ENCODE measurements at places on chromosomes 1 and 21.

- DNase-seq: no peak
Observed at GRCh38 chr1:89309828-89310227, 37.2 kb upstream of the GBP5 start.

DNA sequence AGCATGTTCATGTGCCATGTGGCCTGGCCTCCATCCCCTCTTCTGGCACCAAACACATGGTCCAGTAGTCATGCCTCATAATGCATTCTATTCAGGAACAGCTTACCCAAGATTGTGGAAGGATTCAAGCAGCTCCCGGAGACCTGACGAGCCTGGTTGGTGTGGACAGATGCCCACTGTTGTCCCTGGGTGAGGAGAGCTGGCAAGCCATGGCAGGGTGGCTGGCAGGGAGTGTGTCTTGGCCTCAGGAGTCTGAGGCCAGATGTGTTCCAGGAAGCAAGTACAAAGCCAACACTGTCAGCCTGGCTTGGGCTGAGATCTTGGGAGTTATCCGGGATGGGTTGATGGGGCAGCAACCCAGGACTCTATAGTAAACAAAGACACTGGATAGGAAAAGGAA lies 7.3 kb upstream of the FABP3 start:
- DNase-seq: no peak

DNA sequence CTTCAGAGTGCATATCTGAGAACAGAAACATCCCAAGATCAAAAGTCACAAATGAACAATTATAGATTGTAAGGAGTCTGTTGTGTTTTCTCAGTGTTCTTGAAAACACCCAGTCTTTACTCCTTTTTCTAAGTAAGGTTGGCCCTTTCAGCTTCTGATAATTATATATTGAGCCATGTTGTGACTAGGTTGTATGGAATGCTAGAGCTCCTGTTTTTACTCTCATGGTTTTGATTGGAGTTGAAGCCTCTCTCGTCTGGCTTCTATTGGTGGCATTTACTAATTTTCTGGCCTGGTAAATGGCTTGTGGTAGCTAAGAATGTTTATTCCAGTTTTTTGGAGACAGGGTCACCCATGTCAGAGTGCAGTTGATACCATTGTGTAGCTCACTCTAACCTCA lies 84.7 kb downstream of the NDUFS5 start:
- no peak for DNase-seq

GRCh38 chr1:115258302-115258866 lies 79.7 kb downstream of the NGF start:
- no peak for DNase-seq

DNA sequence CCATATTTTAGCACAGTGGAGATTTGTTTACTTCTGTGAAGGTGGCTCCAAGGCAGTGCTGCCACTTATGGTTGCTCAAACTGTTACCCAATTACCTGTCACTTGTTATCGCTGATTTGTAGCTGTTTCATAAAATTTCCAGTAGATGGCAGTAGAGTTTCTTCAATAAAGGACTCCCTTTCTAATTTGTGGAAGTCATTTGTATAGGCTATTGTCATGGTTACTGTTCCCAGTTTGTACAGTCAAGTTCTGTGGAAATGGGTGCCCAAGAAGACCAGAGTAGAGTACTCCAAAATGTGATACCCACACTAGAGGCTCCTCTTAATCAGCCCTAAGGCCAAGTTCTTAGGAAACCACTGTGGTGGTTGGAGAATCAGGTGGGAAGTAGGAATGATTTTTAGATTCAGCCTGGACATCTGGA lies 186.1 kb downstream of the CLEC20A start:
- DNase-seq: peak; percentile 90

GRCh38 chr1:157034137-157034800 lies 11.3 kb downstream of the ARHGEF11 start:
- no peak for DNase-seq

GRCh38 chr1:24558902-24559791 lies 3.3 kb downstream of the NCMAP start:
- DNase-seq: no peak

DNA sequence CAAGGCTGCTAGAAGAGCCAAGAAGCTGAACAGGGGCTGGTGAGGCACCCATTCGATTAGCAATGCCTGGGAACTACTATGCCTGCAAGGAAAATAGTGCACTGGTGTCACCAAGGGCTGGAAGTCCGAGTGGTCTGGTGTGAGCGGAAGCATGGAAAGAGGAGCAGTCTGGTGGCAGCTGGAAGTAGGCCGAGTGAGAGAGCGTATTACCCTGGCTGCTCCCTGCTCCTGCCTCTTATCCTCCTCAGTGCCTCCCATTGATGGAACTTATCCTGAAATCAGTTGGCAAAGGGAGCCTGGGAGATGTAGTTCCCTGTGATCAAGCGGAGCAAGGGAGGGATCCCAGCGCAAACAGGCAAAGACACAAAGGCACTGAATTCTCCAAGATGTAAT lies 9.6 kb downstream of the SMAP2 start:
- DNase-seq: no peak

GRCh38 chr21:46128106-46128932 lies 27.1 kb downstream of the FTCD start:
- no peak for DNase-seq

DNA sequence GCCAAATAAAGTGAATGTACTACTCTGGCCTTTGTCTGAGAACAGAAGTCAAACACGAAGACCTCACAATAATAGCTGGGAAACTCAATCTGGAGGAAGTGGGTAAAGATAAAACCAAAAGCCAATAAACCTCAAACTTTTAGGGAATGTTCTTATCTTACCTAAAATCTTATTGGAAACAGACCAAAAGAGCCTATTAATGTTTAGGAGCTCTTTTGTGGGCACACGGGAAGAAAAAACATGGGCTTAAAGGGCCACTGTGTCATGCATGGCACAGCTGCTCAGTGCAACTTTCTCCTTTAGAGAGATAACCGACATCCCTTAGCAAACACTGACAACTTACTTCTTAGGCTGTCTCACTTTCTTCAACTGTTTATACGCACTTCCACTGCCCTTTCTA lies 16.1 kb downstream of the EIF2B3 start:
- DNase-seq: no peak

All from NCI-H1417 (cell line).